ENCODE measurements at places on chromosomes 6 and 20.

- DNase-seq: no peak
These were observed 955 bp upstream of the SLC26A8 start for GRCh38 chr6:36025260-36025931.

DNA sequence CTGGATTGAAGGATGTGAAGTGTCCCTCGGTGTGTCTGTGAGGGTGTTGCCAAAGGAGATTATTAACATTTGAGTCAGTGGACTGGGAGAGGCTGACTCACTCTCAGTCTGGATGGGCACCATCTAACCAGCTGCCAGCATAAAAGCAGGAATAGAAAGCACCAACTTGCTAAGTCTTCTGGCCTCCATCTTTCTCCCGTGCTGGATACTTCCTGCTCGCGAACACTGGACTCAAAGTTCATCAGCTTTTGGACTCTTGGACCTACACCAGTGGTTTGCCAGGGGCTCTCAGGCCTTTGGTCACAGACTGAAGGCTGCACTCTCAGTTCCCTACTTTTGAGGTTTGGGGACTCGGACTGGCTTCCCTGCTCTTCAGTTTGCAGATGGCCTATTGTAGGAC lies 220.3 kb upstream of the LRFN2 start:
- peak; percentile 79 for DNase-seq

DNA sequence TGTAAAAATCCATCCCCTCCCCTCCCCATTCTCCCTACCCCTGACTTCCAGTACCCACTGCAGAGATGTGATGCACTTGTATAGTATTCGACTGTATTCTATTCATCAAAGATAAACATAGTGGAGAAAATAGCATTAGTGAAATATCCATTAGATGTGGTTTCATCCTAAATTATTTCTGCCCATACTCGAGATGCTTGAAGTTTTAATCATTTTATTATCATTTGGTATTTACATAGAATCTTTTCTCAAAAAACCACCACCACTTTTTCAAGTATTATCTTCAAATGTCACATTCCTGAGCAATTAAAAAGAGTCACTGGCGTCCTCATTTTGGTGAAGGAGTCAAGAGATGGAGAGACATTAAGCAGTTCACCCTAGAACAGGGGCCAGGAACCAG lies 181.9 kb downstream of the HAO1 start:
- DNase-seq: no peak

GRCh38 chr6:52403627-52404026 lies 16.5 kb upstream of the EFHC1 start:
- DNase-seq: peak; percentile 48

DNA sequence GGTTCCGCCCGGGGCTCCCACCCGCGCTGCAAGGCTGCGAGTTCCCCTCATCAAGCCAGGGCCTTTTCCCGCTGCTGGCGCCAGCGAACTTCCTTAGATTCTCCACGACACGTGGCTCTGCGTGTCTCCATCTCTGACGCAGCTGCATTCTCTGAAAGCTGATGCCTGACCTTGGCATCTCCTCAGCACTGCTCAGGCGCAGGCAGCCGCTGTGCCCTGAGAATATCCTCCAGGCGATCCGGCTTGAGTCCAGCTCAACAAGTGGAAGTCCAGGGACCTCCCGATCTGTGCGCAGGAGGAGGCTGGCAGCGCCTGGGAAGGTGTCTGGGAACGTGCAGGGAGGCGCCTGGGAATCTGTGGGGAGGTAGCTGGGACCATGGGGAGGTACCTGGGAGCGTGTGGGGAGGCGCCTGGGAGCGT lies 171.2 kb upstream of the THBS2 start:
- no peak for DNase-seq
